Stimulated activated CD4-positive, alpha-beta T cell treated with anti-CD3 and anti-CD28 coated beads, Interleukin-2, amount 100 ng/mL, for 4 hours (primary cell): ENCODE measurements at places on chromosomes 12 and 14.

DNA sequence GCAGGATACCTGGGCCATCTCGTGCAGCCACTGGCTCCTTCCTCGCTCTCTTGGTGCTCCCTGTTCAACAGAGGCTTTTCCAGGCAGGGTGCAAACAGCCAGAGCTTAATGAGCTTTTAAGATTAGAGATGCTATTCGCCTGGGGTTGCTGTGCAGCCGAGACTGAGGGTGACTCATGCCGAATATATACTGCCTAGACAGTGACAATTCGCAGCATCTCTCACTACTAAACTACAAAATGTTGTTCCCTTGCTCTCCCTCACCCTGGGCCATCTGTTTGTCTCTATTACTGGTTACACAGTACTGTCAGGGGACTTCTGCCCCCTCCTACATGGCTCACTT, 26.0 kb upstream of the TESC start:
- no peak for DNase-seq

DNA sequence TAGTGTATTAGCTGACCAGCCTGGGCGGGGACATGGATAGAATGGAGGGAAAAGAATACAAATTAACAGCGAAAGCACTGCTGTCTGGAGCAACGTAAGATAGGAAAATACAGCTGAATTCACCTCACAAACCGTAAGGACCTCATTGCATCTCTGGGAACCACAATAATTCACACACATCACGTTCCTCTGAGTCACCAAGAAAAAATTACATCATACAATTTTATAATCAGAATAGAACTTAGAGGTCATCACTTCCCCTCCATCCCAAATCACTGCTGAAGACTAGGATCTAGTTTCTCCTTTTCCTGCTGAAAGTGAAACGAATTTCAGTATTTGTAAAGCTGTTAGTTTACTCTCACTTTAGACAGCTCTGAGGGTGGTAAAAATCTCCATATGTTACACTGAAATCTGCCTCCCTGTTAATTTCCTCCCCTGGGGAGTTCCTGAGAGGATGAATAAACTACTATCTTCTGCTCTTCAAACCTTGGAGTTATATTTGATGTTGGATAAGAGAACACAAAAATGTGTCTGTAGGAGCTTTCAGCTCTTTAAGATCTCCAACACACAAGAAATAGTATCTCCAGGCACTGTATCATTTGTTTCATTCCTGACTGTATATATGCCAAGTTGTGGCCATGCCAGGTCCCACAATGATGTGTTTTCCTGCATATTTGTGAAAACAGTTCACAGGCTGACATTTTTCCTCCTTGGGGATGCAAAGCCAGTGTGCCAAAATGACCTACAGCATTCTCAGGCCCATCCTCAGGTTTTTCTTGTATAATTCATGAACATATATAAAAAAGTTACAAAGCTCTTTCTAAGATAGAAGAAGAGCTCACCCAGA, 63.8 kb upstream of the SSTR1 start:
- no peak for DNase-seq

GRCh38 chr14:32332415-32333316, 3.6 kb downstream of the AKAP6 start:
- no peak for DNase-seq

DNA sequence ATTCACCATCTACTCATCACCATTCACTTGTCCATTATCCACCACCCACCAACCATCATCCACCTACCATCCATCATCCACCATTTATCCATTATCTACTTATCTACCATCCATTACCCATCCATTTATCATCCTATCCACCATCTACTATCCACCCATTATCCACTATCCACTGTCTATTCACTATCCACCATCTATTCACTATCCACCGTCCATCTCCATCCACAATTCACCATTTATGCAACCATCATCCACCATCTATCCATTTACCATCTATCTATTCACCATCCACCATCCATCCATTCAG, 1.5 kb upstream of the AMN start:
- DNase-seq = no peak
